ENCODE measurements at places on chromosomes 4 and X.

- no peak for DNase-seq
Measured at GRCh38 chr4:189215574-189215973, 725.1 kb upstream of the FRG1 start.

GRCh38 chrX:23764188-23764984, 18.6 kb upstream of the SAT1 start:
- DNase-seq, result no peak

DNA sequence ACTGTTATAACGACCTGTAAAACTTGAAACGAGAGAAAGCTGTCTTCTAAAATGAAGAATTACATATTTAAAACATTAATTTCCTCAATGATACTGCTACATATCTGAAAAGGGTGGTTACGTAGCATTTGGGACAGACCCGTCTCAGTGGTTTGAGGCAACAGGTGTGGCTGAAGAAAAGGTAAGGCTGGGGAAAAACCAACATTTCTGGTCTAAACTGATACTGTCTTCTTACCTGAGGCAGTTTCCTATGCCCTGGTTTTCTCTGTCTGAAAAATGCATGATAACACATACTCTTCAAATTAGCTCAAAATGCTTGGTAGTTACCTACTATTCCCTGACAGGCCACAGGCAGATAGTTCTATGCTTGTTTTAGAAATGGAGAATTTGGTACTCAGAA, 30.4 kb downstream of the PLS3 start:
- DNase-seq, result no peak

DNA sequence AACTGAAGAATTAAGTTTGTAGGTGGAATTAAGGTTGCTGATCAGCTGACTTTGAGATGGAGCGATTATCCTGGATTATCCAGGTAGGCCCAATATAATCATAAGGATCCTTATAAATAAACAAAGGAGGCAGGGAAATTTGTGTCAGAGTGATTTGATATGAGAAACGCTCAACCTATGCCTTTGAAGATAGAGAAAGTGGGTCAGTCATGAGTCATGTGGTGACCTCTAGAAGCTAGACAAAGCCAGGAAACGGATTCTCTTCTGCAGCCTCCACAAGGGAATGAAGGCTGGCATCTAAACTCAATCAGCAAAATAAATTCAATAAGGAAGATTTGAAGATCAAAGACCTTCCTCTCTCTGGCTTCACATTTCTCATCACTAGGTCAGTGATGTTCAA, 41.5 kb upstream of the SMIM10 start:
- no peak for DNase-seq

DNA sequence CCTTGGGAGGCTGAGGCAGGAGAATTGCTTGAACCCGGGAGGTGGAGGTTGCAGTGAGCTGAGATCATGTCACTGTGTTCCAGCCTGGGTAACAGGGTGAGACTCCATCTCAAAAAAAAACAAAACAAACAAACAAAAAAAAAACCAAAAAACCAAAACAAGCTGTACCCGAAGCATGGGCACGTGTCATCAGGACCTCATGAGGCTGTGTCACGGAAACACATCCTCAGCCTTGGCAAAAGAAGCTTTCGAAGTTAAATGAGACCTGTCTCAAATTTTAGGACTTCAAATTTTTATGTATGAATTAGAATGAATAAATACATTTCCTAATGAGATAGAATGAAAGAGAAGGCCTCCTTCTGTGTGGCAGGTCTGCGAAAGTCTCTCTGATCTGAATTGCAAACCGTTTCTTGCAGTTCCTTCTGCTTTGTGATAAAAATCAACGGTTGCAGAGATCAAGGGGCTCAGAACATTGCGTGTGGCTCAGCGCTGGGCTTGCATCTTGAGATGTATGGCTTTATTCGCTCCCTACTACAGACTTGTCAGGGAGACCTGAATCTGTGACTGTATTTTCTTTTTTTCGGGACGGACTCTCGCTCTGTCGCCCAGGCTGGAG, 19.5 kb upstream of the CRLF2 start:
- no peak for DNase-seq

DNA sequence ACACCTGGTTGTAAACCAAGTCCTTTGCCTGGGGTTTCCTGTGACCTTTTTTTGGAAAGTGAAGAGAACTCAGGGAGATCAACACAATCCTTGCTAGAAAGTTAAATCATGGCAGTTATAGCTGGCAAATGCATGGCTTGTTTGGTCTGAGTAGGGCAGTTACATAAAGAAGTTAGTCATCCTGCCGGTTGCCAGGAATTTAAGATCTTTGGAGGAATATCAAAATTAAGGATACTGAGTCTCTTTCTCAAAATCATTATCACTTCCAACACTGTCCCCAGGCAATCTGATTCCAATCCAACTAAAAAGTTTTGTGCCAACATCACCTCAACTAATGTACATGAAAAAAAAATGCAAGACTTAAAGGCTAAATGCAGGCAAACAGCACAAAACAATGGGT, 40.3 kb downstream of the C4orf54 start:
- DNase-seq, result no peak

DNA sequence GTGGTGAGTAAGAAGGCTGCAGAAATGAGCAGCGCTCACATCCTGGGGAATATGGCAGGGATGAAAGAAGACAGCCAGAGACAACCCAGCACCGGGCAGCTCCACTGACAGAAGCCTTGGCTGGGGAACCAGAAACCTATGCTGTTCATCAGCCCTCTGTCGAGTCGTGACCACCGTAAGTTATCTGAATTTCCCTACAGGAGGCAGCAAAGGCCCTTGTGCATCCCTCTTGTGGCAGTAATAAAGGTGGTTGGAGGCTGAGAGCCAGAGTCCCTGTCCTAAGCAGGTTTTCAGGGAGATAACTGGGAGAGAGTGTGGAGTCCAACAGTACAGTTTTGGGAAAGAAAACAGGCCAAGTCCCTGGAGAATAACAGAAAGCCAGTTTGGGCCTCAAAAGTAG, 194.0 kb upstream of the BOD1L1 start:
- no peak for DNase-seq

DNA sequence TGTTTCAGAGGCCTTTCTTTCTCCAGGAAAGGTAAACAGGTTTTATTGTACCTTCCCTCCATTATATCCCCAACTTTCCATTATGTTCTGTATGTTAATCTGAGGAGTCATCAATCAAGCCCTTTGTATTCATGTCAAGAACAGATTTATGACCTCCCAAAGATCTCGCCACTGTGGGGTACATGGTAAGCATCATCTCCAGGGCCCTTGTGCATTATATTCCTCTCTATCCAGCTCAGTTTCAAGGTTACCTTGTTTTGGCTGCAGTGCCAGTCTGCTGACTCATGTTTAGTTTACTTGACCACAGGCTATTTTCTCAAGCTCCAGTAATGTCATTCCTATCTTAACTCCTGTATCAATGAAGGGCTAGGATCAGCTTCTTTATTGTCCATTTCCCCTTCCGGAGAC, 125.1 kb upstream of the FRMPD4 start:
- no peak for DNase-seq

DNA sequence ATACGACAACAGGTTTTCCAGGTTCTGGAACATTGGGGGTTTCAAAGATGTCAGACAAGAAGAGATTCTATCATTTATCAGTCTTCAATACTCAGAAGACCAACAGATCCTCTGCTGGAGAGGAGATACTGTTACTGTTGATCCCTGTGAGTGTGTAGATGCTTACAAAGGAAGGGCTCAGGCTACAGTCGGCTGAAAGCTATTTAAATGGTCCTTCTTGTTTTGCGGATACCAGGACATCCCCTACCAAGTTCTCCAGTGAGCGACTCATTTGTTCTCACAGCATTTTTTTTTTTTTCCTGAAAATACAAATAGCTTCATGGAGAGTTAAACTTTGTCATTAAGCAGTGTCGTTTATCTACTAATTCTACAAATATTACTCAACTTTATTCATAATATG, 201.6 kb downstream of the CAMK2D start:
- DNase-seq, result no peak

- DNase-seq, result peak; percentile 0
Measured at GRCh38 chr4:174752026-174752425, 77.0 kb downstream of the GLRA3 start.

GRCh38 chr4:22500831-22501714, 14.8 kb downstream of the ADGRA3 start:
- peak; percentile 29 for DNase-seq

DNA sequence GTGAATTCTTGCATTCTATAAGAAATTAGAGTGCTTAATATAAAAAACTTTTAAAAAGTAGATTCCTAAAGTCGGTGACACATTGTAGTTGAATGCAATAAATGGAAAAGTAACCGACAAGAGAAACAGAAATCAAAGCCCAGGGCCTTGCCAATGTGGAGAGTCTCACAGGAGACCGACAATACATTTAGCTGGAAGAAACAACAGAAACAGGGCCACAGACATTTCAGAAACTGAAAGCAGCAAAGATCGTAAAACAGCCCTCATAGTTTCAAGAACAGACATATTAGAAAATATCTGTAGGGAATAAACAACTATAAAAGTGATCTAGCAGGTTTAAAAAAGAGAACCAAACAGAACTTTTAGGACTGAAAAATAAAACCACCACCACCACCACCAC, 49.5 kb downstream of the STAP1 start:
- no peak for DNase-seq

DNA sequence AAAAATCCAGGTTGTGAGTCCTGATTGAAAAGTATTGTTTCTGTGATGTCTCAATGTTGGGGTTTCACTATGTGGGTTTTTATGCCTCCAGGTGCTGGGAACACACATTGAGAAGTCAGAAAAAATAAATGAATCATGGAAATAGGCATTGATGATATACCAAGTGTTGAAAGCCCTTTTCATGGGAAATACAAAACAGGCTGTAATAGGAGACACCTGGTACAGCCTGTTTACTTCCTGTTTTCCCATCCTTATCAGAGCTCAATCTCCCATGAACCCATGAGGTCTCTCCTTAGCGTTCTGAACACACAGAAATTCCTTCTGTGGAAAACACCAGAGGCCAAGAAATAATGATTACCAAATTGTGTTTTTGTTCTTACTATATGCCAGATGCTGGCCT, 106.3 kb upstream of the BOD1L1 start:
- DNase-seq, result no peak

- DNase-seq, result no peak
Measured at GRCh38 chr4:100898844-100899243, 381.0 kb upstream of the EMCN start.

- no peak for DNase-seq
Measured at GRCh38 chr4:102042871-102043802, 252.6 kb downstream of the BANK1 start.

DNA sequence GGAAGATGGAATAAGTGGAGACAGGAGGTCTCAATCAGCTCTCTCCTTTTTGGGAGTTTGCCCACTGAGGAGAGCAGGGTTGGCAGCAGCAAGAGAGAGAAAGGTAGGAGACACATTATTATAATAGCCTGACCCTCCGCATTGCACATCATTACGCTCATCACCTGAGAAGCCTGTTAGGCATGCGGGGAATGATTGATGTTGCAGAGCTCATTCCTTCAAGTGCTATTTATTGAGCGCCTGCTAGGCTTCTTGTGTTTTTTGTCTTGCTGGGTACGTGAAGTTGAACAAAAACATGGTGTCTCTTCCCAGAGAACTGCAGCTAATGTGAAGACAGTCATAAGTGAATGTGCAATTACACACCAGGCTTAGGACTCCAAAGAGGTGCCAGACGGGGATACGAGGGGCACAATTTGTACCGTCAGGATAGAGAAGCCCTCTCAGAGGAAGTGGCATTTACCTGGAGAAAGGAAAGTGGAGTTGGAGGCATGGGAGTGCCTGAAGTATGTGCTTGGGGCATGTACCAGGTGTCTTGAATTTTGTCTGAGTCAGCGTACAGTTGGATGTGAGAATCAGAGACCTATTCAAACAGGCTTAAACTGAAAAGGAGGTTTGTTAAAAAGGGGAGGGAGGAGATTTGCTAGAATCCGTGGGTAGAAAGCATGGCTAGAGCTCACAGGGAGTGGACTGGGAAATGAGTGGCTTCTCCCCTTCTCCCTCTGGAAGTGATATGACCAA, 90.2 kb upstream of the SOD3 start:
- DNase-seq, result no peak

GRCh38 chr4:100248476-100248875, 58.2 kb upstream of the DDIT4L start:
- DNase-seq, result no peak

GRCh38 chrX:136839196-136839595, 41.3 kb downstream of the RBMX start:
- no peak for DNase-seq
